ENCODE measurements at places on chromosomes 11 and 22. TPM values are rescaled to one million over a fixed set of nuclear protein-coding genes. Genes with fewer than 3 reads are reported as not detected.

C11orf86 gene
- total RNA-seq: 439 TPM

SEPTIN3 gene
- not detected for total RNA-seq

SHISAL1 gene
- total RNA-seq: 1.1 TPM

CRYBA4 gene
- total RNA-seq: not detected

TEF gene
- total RNA-seq: 32.0 TPM

CDHR5 gene
- total RNA-seq: 1,284 TPM

MB gene
- total RNA-seq: 10.7 TPM

ATG16L2 gene
- total RNA-seq: 67.1 TPM

DRD2 gene
- total RNA-seq: not detected

UBQLNL gene
- total RNA-seq: not detected

OR52N5 gene
- total RNA-seq: not detected

- H3K4me1 ChIP-seq: no peaks in the 10 kb centered on the region
- H3K27me3 ChIP-seq: no peaks in the 10 kb centered on the region
- H3K4me3 ChIP-seq: no peak overlapping the region
- no peaks in the 10 kb centered on the region for H3K36me3 ChIP-seq
- no peak overlapping the region for H3K27ac ChIP-seq
These were observed 44.4 kb upstream of the DAGLA start for GRCh38 chr11:61635787-61636186.

DNA sequence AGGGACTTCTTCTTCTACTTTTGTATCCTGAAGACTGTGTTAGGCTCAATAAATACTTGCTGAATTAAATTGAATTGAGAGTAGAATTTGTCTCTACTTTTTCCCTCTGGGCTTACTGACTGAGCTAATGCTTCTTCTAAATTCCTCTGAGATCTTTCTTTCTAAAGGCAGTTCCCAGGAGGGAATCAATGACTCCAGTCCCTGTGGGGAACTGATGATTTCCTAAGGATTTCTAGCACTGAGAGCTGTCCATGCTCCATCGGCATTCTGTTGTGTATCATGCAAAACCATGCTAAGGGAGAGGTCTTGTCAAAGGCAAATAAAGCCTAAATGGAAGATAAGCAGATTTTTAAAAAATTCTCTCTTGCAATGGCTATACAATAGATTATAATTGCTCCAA lies 148.8 kb upstream of the KIRREL3 start:
- no peak overlapping the region for H3K4me3 ChIP-seq
- no peaks in the 10 kb centered on the region for H3K36me3 ChIP-seq
- DNase-seq: no peak
- no peaks in the 10 kb centered on the region for H3K27me3 ChIP-seq
- H3K4me1 ChIP-seq: no peaks in the 10 kb centered on the region

DNA sequence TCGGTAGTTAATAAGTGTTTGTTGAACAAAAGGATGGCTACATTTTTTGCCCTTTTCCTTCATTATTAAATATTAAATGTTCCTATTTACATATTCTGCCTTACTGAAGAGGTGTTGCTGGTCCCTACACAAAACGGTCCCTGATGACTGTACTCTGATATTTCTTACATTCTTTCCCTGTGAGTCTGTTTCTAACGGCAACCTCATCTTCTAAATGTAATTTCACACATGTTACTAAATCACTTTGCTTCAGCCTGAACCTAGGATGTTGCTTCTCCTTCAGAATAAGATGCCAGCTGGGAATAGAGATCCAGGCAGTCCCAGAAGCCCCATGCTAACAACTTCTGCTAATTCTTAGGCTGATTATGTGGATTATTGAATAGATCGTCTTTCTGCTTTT lies 50.3 kb downstream of the SPON1 start:
- H3K4me3 ChIP-seq: no peak overlapping the region
- H3K36me3 ChIP-seq: no peaks in the 10 kb centered on the region
- H3K27me3 ChIP-seq: no peaks in the 10 kb centered on the region
- peaks cover 5% of the 10 kb centered on the region for H3K4me1 ChIP-seq
- H3K27ac ChIP-seq: no peak overlapping the region

GRCh38 chr11:73566977-73567755 lies 30.7 kb downstream of the FAM168A start:
- H3K4me1 ChIP-seq: no peaks in the 10 kb centered on the region
- no peak overlapping the region for H3K4me3 ChIP-seq
- no peak for DNase-seq
- H3K27me3 ChIP-seq: no peaks in the 10 kb centered on the region
- no peak overlapping the region for H3K27ac ChIP-seq

GRCh38 chr11:32138902-32139301 lies 48.0 kb downstream of the RCN1 start:
- no peak overlapping the region for H3K4me3 ChIP-seq
- H3K4me1 ChIP-seq: no peaks in the 10 kb centered on the region
- H3K27me3 ChIP-seq: no peaks in the 10 kb centered on the region
- no peak overlapping the region for H3K27ac ChIP-seq
- H3K36me3 ChIP-seq: no peaks in the 10 kb centered on the region

GRCh38 chr22:42627981-42628380 lies 12.4 kb downstream of the ATP5MGL start:
- no peak overlapping the region for H3K27ac ChIP-seq
- DNase-seq: no peak
- no peaks in the 10 kb centered on the region for H3K36me3 ChIP-seq
- H3K27me3 ChIP-seq: no peaks in the 10 kb centered on the region
- peaks cover 12% of the 10 kb centered on the region for H3K4me1 ChIP-seq

DNA sequence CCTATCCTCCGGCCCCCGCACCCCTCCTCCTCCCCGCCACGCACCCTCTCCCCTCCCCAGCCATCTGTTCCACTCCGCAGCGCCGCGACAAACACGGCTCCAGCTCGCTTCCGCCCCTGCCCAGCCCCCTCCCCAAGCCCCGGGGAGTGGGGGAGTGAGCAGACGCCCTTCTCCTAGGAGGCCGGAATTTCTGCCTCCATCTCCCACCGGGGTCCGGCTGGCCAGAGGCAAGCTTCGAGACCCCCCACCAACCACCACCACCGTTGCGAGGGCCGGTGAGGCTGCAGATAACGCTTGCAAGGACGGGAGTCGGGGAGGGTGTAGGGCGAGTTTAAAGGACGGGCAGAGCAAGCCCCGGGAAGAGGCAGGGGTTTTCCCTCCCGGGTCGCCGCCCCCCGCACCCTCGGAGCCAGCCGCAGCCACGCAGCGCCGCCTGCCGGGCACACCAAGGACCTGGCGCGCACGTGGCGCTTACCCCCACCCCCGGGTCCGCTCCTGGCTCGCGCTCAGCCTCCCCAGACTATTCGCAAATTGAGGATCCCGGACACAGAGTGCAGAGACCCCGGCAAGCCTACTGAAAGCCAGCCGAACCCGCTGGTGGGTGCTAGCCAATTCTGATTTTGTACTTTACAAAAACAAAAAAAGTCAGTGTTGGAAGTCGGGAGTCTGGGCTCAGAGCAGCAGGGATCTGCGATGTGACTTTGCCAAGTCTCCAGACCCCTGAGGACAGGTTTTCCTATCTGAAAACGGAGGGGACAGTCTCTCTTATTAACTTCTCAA lies 22.6 kb downstream of the RTN4RL2 start:
- no peak overlapping the region for H3K4me3 ChIP-seq
- no peaks in the 10 kb centered on the region for H3K36me3 ChIP-seq
- DNase-seq: peak; percentile 61
- peaks cover 13% of the 10 kb centered on the region for H3K4me1 ChIP-seq
- no peak overlapping the region for H3K27ac ChIP-seq

GRCh38 chr11:30310623-30311022 lies 12.3 kb upstream of the ARL14EP start:
- no peaks in the 10 kb centered on the region for H3K4me1 ChIP-seq
- no peaks in the 10 kb centered on the region for H3K27me3 ChIP-seq
- no peak for DNase-seq
- H3K4me3 ChIP-seq: no peak overlapping the region
- H3K36me3 ChIP-seq: no peaks in the 10 kb centered on the region
- H3K27ac ChIP-seq: no peak overlapping the region

GRCh38 chr11:87187076-87187475 lies 149.3 kb downstream of the TMEM135 start:
- H3K27ac ChIP-seq: no peak overlapping the region
- no peak overlapping the region for H3K4me3 ChIP-seq
- H3K27me3 ChIP-seq: no peaks in the 10 kb centered on the region
- DNase-seq: no peak

- no peaks in the 10 kb centered on the region for H3K4me1 ChIP-seq
- no peaks in the 10 kb centered on the region for H3K27me3 ChIP-seq
- no peaks in the 10 kb centered on the region for H3K36me3 ChIP-seq
- DNase-seq: no peak
- no peak overlapping the region for H3K27ac ChIP-seq
These were observed 131.0 kb upstream of the LDLRAD3 start for GRCh38 chr11:35812828-35813227.

DNA sequence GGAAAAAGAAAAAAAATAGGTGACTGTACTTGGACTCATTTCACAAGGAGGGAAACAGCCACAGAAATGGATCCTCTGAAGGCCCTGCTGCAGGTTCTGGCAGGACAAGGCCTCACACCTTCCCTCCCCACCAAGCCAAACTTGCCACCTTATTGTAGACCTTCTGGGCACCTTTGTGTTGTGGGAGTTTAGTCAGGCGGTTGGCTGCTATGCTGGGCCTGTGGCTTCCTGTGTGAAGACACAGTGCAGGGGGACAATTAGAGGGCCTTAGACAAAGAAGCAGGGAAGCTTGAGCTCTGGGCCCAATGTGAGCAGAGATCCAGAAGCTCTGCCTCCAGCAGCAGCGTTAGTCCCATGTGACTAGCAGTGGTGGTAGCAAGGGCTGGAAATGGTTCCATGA lies 4.2 kb downstream of the RAB1B start:
- no peak for DNase-seq
- no peaks in the 10 kb centered on the region for H3K36me3 ChIP-seq
